ENCODE measurements at places on chromosomes 11 and 22.

- DNase-seq, result no peak
These were observed 12.3 kb downstream of the APOL6 start for GRCh38 chr22:35660291-35661127.

- DNase-seq, result no peak
These were observed 104.8 kb downstream of the PRR5L start for GRCh38 chr11:36400766-36401455.

- no peak for DNase-seq
These were observed 32.2 kb upstream of the LDLRAD3 start for GRCh38 chr11:35911616-35912165.

GRCh38 chr22:48416396-48417224 lies 1411.1 kb downstream of the BRD1 start:
- no peak for DNase-seq

- no peak for DNase-seq
These were observed 47.7 kb downstream of the RPUSD4 start for GRCh38 chr11:126163779-126164178.

GRCh38 chr22:43200031-43200430 lies 13.1 kb upstream of the TTLL12 start:
- no peak for DNase-seq

GRCh38 chr11:76824980-76825725 lies 35.6 kb upstream of the ACER3 start:
- no peak for DNase-seq
